ENCODE measurements at places on chromosomes 4 and X.

- DNase-seq: no peak
Observed at GRCh38 chr4:62676962-62677361, 1476.8 kb downstream of the ADGRL3 start.

GRCh38 chrX:99394456-99394855 is 1015.6 kb downstream of the PCDH19 start:
- DNase-seq: no peak

- DNase-seq: no peak
Observed at GRCh38 chrX:82081027-82081426, 879.1 kb downstream of the SH3BGRL start.

DNA sequence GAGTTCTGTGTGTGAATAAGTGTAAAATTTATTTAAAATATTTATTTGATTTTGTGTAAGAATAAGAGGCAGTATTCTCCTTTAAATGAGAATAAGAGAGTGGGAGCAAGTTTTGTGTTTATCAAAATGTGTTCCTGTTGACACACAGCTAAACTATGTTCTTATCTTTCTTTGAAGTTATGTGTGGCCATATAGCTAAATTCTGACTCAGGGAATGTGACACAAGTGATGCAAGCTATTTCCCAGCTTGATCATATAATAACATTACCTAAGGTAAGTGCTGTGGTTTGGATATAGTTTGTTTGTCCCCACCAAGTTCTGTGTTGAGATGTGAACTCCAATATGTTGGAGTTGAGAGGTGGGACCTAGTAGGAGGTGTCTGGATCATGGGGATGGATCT is 740.0 kb upstream of the IGFBP7 start:
- no peak for DNase-seq

- DNase-seq: no peak
Observed at GRCh38 chr4:139316733-139317132, 14.5 kb upstream of the NDUFC1 start.

- no peak for DNase-seq
Observed at GRCh38 chrX:38192007-38192810, 28.5 kb downstream of the SRPX start.

DNA sequence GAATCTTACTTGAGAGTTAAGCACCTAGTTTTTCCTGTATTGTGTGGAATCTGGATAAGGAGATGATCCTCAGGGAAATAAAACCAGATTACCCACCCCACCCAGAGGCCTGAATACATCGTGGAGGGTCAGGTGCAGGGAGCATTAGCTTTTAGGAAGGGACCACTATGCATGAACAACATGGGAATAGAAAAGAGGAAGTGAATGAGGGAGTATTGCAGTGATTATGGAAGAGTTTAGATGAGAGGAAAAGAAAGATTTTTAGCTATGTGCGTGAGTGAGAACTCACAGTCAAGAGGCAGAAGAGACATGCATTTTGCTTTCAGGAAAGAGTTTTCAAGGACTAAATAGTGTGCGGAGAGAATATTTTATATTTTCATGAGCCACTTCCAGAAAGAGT is 222.3 kb upstream of the S100G start:
- no peak for DNase-seq

DNA sequence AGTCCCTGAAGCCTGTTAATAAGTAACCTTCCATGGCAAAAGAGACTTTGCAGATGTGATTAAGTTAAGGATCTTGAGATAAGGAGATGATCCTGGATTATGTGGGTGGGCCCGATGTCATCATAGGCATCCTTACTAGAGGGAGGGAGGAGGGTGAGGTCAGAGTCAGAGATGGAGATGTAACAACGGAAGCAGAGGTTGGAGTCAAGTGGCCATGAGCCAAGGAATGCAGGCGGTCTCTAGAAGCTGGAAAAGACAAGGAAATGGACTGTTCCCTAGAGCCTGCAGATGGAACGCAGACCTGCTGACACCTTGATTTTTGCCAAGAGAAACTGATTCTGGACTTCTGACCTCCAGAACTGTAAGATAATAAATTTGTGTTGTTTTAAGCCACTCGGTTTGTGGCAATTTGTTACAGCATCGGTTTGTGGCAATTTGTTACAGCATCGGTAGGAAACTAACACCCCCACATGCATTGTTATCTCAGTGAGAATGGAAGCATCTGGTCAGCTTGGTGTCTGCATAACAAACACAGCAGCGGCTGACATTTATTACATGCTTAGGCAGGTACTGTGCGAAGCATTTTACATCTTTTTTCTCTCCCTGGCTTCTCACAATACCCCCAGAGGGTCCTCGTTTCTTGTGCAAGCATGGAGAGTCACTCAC is 55.6 kb downstream of the CLDN34 start:
- no peak for DNase-seq

- no peak for DNase-seq
Observed at GRCh38 chr4:102860611-102861324, 8.0 kb upstream of the CISD2 start.

DNA sequence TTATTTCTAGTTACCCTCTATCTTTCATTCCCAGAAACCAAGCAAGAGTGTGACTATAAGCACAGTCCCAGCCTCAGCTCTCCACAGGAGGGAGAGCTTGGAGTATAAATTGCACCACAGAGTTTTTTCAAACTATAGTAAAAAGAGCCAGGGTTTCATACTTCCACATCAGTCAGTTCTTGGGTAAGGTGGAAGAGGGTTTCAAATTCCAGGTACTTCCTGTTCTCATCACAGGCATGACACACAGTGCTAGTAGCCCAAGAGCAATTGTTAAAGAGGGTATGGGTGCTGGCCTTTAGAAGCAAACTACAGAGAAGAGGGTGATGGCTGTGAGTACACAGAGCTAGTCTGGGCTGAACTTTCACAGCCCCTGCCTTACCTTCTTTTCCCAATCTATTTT is 5.7 kb upstream of the IL1RAPL1 start:
- DNase-seq: no peak

- DNase-seq: no peak
Observed at GRCh38 chr4:105283501-105283900, 136.8 kb downstream of the TET2 start.

- no peak for DNase-seq
Observed at GRCh38 chr4:139849219-139849618, 183.6 kb downstream of the MGST2 start.

GRCh38 chrX:101395789-101396188 is 5.0 kb downstream of the RPL36A start:
- DNase-seq: no peak

Data from stimulated activated CD8-positive, alpha-beta memory T cell treated with anti-CD3 and anti-CD28 coated beads, Interleukin-7, amount 100 ng/mL, for 24 hours (primary cell).